ENCODE measurements at places on chromosomes 5 and 9.

DNA sequence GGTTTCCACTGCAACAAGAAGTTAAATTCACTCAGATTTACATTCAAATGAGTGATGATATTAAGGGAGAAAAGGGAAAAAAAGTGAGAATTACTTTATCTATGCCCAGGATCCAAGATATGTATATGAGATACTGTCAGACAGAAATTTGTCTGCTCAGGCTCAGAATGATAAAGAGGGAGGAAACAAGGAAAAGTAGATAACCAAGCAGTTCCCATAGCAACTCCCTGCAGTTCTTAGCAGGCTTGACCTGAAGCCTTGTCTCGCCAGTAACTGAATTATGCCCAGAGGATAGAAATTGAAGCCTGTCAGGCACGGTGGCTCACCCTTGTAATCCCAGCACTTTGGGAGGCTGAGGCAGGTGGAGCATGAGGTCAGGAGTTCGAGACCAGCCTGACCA lies 304.4 kb downstream of the TLE1 start:
- no peak for DNase-seq

DNA sequence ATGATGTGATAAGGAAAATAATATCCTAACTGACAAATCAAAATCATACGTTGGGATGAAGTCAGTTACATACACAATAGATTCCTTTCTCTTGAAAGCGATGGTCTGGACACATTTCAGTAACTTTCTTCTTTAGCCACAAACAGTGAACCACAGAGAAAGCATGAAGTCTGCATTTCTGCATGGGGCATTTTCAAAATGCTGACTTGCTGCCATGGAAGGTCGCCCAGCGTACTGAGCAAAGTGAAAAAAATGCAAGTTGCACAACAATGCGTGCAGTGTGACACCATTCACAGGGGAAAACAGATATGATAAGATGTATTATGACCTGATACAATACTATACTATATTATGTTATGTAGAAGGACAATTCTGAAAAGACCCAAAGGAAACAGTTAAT lies 146.3 kb downstream of the SNX18 start:
- DNase-seq: no peak

DNA sequence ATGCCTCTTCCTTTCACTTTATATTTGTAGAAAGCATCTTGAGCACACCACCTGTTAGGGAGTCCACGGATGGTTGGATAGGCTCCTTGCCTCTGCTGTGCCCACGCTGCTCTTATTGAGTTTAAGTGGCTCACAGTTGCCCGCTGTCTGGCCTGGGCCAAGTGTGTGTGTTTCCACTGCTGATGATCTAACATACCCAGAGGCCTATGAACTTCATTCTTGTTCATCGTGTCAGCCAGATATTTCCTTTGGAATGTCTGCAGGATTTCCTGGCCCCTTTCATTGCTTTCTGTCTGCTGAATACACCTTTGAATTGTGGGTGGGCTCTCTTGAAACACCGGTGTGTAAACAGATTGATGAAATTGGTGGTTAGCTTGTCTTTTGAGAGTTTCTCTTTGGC lies 46.6 kb downstream of the MVB12B start:
- no peak for DNase-seq

DNA sequence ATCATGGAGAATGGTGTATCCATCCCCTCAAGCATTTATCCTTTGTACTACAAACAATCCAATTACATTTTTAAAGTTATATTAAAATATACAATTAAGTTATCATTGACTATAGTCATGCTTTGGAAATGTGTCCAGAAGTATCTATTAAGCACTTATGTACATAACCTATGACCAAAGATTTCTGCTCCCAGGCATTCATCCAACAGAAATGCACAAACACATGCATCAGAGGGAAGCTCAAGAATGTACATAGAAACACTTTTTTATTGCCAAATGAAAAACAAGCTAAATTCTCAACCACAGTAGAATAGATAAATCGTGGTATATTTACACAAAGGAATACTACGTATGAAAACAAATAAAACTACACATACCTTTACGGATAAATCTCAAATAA lies 700.5 kb upstream of the ZNF608 start:
- DNase-seq: no peak

DNA sequence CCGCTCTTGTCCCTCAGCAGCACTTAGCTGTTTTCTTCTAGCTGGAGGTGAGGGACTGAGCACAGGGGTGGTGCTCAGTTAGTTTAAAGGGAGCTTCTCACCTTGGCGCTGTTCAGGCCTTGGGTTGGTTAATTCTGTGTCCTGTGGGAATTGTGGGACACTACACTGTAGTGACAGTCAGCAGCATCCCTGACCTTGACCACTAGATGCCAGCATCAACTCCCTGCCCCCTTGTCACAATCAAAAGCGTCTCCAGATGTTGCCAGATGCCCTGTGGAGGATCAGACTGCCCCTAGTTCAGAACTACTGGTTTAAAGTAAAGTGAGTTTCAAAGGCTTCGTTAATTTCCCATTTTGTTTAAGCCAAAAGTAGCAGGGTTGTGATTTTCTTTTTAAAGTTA lies 65.5 kb upstream of the DMRT3 start:
- no peak for DNase-seq

- DNase-seq: no peak
Measured at GRCh38 chr5:80140496-80140895, 105.3 kb downstream of the THBS4 start.

Measured in frontal cortex (tissue), 4 donors.